ENCODE measurements at places on chromosomes 3 and 15. TPM values are rescaled to one million over a fixed set of nuclear protein-coding genes. Genes with fewer than 3 reads are reported as not detected.

Gene NR2F2
- not detected for total RNA-seq

Gene AADACL2
- not detected for total RNA-seq

Gene KCNAB1
- not detected for total RNA-seq

DNA sequence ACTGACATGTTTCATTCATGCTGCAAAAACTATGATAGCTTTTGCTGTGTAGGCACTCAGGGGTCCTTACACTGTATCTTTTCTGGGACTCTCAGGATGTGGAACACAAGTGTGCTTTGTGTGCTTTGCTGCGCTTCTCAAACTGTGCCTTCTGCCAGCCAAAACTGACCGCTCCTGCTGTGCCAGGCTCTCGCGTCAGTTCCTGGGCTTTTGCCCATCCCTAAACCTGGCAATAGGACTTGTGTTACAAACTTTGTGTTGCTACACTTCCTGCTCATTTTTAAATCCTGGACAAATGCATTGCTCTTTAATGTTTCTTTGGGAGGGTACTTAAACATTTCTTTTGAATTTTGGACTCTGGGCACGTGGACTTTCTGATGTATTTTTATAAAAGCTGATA lies 60.3 kb downstream of the DIPK2A start:
- no peak for DNase-seq

DNA sequence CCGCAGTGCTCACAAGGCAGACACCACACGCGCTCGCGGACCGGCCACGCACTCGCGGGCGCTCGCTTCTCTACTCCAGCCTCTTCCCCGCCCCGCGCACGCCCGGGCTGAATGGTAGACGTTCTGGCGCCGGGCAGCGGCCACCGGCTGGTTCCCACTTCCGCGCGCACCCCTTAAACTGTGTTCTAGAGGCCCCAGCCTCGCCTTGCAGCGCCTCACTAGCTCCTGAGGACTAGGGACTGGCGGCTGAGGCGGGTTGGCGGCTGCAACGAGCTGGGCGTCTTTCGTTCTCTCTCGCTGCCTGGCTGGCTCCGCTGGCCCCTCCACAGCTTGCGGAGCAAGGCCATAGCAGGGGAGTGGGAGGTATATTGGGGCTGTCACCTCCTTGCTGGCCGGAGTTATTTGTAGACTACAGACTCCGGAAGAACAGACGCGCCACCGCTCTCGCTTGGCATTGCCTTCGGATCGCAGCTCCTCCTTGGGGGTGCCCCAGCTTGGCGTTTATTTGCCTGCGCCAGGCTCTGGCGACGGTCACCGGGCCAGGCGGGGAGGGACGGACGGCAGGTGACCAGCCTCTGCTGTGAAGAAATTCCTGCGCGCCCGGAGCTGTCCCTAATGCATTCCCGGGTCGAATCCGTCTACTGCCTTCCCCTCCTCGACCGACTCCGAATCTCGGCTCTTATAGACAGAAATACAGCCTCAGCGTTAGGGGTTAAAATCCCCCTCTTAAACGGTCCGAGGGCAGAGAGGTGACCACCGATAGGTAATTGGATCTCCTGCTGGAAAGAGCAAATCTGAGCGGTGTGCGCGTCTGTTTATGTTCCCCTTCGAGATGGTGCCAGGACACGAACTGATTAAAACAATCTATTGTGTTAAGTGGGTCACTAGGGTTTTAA lies 1.3 kb downstream of the GREM1 start:
- DNase-seq, result peak; percentile 5
